ENCODE measurements at places on chromosomes 11 and 22.
A peak's percentile ranks its signal among the peaks of the same experiment; 100 is the strongest.

- peak; percentile 99 for DNase-seq
These were observed at the start of gene RTN3 for GRCh38 chr11:63681321-63682065. TSS of gene RTN3 (plus strand) at chr11:63681500. CDS start at chr11:63681637, 137 bp downstream.

DNA sequence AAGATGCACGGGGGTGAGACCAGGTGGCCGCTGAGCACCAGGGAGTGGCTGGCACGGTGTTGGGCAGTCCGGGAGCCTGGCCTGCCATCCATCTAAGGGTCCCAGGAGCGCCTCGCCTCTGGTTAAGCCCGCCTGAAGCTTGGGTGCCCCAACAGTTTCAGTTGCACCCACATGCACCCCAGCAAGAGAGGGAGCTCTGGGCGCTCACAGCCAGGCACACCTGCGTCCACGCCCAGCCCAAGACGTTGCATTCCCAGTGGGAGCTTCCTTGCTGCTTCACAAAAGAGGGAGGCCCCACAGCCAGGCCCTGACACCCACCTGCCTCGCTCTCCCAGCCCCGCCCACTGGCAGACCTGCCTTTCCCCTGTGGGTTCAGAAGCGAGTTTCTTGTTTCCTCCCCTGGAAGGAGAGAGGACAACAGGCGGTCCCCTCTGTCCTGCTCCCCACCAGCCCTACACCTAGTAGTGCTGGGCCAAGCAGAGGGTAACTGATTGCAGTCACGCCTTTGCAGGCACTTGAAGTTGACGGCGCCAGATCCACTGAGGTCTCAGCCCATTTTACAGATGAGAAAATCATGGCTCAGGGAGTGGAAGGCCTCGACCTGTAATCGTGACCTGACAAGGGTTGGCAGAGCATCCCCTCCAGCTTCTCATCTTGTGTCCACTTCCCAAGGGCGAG is 35.4 kb downstream of the OSBPL5 start:
- no peak for DNase-seq

- DNase-seq = no peak
These were observed 327.1 kb upstream of the MTNR1B start for GRCh38 chr11:92642177-92642931.

DNA sequence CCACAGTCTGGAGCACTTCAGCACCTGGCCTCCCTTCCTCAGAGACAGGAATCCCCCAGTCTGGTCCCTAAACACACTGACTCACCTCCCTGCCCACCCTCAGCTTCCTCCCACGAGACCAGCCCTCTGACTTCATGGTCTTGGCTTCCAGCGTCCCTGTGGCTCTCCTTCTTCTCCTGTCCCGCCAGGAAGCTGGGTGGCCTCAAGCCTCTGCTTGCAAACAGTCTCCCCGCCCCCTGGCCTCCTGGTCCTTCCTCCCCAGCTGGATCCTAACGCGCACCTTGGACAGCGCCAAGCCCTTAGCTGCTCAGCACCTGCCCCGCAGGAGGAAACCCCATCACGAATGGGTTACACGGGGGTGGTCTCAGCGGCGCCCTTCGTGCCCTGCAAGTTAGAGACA is 4.5 kb downstream of the NCF4 start:
- DNase-seq = no peak

- DNase-seq = no peak
These were observed 33.4 kb downstream of the GDPD5 start for GRCh38 chr11:75492181-75492820.

GRCh38 chr11:32885556-32885955 is 7.1 kb upstream of the QSER1 start:
- DNase-seq = no peak

DNA sequence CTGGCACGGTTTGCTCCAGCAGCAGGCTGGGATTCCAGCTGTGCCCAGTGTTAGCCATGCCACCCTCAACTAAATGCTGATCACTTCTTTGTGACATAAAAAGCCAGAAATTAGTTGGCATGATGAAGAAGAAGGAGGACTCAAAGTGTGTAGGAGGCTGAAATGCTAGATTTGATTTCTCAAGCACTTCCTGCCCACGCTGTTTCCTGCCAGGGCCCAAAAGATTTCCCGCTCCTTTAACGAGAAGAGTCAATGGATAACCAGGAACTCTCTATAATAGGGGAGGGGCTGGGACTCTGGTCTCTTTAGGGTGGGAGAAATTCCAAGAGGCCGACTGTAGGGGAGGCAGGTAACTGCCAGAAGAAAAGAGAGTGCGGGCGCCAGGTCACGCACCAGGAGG is 26.4 kb downstream of the APOL3 start:
- peak; percentile 61 for DNase-seq

GRCh38 chr11:67265633-67266448 is 432 bp upstream of the GRK2 start:
- DNase-seq = peak; percentile 81

- DNase-seq = no peak
These were observed 83.8 kb upstream of the LARGE1 start for GRCh38 chr22:34004058-34004457.

DNA sequence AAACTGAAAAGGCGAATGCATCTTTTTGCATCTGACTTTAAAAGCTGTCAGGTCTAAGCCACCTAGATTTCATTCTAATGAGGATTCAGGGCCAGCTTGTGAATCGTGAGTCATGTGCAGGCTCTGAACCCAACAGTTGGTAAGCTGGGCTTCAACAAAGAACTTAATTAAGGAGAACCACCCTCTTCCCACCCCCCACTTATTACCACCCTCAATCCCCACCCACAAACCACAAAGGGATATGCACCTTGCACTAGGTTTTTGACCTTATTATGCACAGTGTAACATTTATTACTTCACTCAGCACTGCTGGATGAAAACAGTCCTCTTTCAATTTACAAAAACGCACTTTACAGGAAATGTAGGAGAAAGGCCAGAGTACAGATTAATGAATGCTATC is 94.1 kb upstream of the LIN7C start:
- no peak for DNase-seq

DNA sequence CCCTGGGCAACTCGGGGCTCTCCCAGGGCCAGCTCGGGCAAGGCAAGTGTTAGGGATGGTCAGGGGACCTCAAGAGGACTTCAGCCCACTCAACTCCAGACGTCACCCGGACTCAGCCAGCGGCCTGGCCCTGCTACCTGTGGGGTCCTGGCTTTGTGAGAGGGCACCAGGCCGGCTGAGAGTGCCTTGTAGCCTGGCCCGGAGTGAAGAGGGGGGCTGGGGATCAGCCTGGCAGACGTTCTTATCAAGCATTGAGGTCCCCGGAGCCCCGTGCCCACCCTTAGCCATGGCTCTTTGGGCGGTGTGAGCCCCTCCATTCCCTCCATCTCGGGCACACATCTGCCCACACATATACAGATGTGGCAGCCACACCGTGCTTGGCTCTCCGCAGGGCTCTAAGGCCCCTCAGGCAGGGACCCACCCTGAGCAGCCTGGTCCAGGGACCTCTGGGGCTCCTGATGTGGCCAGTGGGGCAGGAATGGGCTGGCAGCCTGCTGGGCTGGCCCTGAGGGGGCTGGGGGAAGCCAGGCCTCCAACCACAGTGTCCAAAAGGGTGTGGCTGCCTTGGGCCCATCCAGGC is 15.3 kb downstream of the LSP1 start:
- DNase-seq = no peak

DNA sequence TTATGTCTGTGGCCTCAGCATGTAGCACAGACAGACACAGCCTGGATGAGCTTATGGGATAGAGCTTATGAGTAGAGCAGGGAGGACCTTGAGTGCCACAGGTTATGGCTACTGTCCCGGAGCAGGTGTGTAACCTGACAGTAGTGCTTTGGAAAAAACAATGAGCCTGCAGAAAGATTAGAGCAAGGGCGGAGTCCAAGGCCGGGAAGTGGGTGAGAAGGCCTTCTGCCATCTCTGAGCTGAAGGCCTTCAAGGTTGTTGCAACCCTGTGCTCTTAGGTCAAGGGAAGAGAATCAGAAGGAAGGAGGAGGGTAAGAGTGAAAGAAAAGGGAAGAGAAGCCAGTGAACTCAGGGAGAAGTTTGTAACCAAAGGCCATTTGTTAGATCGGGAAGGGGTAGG is 3.9 kb upstream of the TAGLN start:
- peak; percentile 60 for DNase-seq

GRCh38 chr11:61887839-61888494 is 3.4 kb downstream of the FADS3 start:
- DNase-seq = no peak

- no peak for DNase-seq
These were observed 18.7 kb upstream of the ARHGAP32 start for GRCh38 chr11:129210831-129211181.

GRCh38 chr11:125481531-125481930 is 14.5 kb downstream of the FEZ1 start:
- no peak for DNase-seq

GRCh38 chr22:33467620-33468095 is 409.5 kb upstream of the SYN3 start:
- DNase-seq = no peak

- no peak for DNase-seq
These were observed 1.2 kb upstream of the TSSK2 start for GRCh38 chr22:19129871-19130270.

DNA sequence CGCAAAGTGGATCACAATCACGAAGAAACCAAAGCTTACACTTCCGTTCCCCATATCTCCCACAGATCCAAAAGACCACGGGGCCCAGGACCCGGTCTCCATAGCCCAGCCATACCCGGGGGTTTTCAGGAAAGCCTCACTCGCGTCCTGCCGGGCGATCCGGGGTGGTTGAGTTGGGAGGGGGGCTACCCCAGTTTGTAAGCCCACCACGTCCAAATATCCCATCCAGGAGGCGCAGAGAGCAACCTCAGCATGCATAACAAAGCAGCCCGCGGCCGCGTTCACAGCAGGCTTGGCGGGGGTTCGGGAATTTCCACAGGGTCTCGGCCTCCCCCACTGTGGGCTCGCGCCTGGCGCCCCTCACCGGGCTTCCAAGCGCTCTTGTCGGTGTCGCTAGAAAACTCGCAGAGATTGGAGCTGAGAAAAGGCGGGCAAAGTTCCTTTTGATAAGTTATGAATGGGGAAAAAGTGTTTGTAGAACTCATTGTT is 9.5 kb downstream of the SDF2L1 start:
- no peak for DNase-seq

- no peak for DNase-seq
These were observed 115.7 kb downstream of the WNT7B start for GRCh38 chr22:45861259-45861658.

- no peak for DNase-seq
These were observed 118.8 kb downstream of the SPATA19 start for GRCh38 chr11:133726542-133726941.

- DNase-seq = no peak
These were observed 234.1 kb downstream of the KIRREL3 start for GRCh38 chr11:126766440-126766839.

GRCh38 chr11:44556735-44557409 is 8.6 kb upstream of the CD82 start:
- peak; percentile 82 for DNase-seq

- DNase-seq = no peak
These were observed 12.9 kb upstream of the WT1 start for GRCh38 chr11:32448232-32448631.

DNA sequence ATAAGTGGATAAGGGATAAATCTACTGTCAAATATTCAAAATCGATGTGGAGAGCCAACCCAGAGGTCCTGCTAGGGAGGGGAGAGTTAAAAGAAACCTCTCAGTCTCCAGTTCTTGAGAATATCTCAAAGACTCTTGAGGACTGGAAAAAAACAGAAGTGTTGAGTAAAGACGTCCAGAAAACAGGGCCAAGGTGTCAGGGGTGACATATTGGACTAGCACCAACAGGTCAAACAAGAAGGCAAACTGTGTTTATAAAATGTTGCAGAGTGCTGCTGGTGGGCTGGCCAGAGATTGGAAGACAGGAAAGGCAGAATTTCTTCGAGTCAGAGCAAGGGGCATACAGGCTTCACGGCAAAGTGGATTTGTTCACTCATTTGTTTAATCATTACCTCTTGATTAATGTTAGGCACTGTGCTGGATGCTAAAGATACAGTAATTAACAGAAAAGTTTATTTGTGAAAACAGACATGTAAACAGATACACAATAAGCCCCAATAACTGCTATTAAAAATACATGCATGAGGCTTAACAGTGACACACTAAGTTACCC is 33.7 kb upstream of the SMPD1 start:
- no peak for DNase-seq

- no peak for DNase-seq
These were observed 14.5 kb upstream of the DGKZ start for GRCh38 chr11:46332568-46333393.

- DNase-seq = no peak
These were observed 39.2 kb upstream of the DMC1 start for GRCh38 chr22:38608992-38609750.

GRCh38 chr11:104645261-104646222 is 252.7 kb downstream of the CASP12 start:
- no peak for DNase-seq

- DNase-seq = no peak
These were observed 428.2 kb downstream of the BUD13 start for GRCh38 chr11:116344601-116345000.

GRCh38 chr11:22566293-22566692 is 59.3 kb downstream of the FANCF start:
- DNase-seq = no peak

- DNase-seq = no peak
These were observed 10.8 kb downstream of the SNX19 start for GRCh38 chr11:130905512-130905911.

- no peak for DNase-seq
These were observed 14.1 kb downstream of the SPECC1L start for GRCh38 chr22:24284747-24285203.

DNA sequence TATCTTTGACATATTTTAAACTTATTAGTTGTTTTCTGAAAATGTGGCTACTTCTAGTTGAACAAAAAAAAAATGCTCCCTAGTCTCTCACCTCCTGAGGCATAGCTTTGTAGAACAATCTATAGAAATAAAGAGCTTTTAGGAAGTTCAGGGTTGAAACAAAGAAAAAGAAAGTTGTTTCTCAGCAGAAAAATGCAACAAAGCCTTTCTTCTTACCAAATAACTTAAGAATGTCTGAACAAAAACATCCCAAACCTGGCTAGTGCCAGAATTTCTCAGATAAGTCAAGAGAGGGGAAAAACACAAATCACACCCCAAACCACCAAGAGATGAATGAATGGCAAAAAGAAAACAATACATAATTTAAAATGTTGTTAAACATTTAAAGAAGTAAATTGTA is 114.1 kb downstream of the MAML2 start:
- no peak for DNase-seq

GRCh38 chr22:37975153-37975552 is 9.2 kb downstream of the SOX10 start:
- no peak for DNase-seq

DNA sequence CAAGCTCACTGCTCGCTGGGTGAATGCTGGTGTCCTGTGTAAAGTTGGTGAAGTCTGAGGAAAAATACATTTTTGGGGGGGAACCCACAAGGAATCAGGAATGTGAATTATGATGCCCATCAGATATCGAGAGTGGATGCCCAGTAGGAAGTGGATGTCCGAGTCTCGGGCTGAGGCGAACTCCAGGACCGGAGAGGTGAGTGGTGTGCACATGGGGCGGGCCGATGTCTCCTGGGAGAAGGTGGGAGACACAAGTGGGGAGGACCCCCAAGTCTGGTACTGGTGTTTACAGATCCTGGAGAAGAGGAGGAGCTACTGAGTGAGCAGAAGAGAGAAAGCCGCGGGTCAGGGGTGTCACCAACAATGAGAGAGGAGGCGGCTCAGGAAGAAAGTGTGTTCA is 19.2 kb upstream of the APOBEC3A start:
- DNase-seq = no peak
